Dermis blood vessel endothelial cell (primary cell): ENCODE measurements at places on chromosomes 6 and 20.

- no peak for DNase-seq
Observed at GRCh38 chr6:54179152-54179551, 67.9 kb downstream of the MLIP start.

DNA sequence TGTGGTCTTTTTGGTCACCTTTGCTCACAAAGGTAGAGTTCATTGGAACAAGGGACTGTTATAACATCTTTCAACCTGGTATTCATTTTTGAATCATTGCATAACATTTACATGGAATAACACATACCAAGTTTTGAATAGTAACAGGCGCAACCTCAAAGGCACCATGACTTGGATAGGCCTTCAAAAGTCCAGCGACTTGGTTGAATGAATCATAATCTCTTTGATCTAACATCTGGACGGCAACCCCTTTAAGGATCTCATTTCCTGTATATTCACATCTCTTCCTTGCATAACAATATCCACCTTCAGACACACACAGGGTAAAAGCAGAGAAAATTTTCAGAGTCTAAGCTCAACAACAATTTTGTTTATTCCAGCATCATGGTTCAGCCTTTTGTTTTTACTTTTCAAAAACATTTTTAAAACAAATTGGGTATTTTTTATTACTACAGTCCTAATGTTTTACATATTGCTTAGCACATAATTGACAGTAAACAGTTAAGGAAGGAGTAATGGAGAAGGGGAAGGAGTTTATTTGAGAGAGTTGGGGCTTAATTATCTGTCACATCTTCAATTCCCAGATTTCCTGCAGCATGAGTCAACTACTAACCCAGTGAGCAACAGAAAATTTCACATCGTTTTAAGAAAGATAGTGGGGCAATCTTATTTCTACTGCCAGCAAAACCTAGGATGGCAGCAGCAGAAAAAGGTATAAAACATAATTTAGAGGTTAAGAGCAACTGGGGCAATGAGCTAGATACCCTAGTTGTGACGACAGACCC is 41.8 kb upstream of the F13A1 start:
- DNase-seq = no peak

DNA sequence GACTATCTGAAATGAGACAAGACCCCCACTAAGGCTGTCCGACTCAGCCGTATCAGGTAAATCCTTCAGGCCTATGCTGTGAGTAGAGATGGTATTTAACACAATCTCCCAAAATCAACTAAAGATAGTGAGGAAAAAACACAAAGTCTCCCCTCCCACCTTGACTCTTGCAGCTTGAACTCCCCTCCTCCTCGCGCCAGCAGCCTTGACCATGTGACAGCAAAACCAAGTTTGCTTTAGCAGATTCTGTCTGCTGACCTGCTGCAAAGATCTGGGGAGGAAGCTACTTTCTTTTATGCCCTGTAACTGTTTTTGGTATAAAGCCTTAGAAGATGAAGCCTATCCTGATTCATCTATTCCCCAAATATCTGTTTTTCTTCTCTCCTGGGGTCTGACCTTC is 509.5 kb downstream of the CDH26 start:
- no peak for DNase-seq

DNA sequence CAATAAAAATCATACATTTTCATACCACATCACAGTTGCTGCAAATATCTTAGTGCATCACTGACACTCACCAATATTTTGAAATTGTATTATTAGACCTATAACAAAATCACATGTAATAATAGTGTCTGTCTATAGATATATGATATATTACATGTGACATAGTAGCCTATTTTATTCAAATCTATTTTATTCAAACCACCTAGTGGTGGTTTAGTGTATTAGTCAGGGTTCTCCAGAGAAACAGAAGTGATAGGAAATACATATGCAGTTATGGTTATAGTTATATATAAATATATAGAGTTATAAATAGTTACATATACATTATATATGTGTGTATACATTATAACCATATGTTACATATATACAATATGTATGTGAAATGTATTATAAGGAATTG is 366.5 kb upstream of the ARID1B start:
- DNase-seq = peak; percentile 7

GRCh38 chr6:138673346-138674014 is 100.1 kb upstream of the CCDC28A start:
- no peak for DNase-seq
